ENCODE measurements at places on chromosomes 13 and 19.

GRCh38 chr13:109844396-109844795 lies 58.0 kb upstream of the IRS2 start:
- DNase-seq = peak; percentile 31

- no peak for DNase-seq
Observed at GRCh38 chr19:7442423-7442822, 46.4 kb downstream of the PEX11G start.

- DNase-seq = no peak
Observed at GRCh38 chr19:42216653-42217519, 591 bp downstream of the DEDD2 start.

DNA sequence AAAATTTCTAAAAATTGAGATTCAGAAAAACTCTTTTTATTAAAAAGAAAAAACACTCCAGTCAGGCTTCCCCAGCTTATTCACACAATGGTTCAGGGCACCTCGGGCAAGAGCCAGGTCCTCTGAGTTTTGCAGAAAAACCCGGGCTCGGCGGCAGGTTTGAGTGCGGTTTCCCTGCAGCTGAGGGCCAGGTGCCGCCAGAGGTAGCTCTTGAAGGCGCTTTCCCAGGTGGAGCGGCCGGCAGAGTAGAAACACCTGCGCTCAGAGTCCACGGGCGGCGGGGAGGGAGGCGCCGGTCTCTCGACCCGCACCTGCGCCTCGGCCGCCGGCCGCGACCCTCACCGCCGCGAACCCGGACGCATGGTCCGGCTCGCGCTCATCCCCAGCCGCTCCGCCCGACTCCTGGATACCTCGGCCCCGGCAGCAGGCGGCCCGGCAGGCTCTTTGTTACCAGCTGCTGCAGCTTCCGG lies 444 bp downstream of the PROSER1 start:
- DNase-seq = no peak

DNA sequence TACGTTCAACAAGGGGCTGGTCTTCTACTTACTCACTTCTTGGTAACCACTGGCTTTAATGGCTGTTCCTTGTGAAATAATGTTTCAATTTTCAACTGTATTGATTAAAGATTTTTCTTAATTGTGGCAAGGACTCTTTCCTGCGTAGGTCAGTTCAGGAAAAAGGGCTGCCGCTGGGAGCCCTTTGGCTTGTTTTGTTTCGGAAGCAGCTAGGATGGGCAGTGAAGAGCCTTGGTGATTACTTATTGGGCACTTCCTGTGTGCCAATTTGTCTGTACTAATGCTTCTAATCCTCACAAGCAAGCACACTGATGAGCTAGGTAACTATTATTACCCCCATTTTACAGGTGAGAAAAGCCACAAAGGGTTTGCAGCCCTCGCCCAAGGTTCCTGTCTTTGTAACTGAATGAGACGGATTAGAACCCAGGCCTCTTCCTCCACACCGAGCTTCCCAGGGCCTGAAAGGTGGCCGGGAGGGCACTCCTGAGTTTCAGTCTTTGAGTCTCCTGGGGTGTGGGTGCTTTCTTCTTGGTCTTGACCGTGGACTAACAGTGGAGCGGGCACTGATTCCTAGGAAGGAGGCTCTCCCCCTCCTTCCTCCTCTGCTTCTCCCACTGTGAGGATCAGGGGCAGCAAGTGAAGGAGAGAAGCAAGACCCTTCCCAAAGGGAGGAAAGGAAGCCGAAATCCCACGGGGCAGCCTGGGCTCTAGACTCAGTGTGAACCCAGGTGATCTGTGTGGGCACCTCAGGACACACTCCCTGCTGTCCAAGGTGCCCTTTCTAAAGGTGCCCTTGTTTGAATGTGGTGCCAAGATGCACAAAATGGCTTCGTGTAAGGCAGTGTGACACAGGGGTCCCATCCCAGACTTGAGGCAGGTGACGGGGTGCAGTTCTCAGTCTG lies 3.7 kb downstream of the COL4A2 start:
- DNase-seq = no peak

DNA sequence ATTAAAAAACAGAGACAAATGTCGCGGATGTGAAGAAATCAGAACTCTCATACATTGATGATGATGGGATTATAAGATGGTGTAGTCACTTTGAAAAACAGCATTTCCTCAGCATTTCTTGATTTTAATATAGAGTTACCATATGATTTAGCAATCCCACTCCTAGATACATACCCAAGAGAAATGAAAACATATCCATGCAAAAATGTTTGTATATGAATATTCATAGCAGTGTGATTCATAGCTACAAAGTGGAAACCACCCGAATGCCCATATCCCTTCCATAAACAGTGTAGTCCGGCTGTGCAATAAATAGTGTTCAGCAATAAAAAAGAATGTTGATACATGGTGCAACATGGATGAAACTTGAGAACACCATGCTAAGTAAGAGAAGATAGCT lies 44.6 kb downstream of the DPY19L3 start:
- DNase-seq = no peak

DNA sequence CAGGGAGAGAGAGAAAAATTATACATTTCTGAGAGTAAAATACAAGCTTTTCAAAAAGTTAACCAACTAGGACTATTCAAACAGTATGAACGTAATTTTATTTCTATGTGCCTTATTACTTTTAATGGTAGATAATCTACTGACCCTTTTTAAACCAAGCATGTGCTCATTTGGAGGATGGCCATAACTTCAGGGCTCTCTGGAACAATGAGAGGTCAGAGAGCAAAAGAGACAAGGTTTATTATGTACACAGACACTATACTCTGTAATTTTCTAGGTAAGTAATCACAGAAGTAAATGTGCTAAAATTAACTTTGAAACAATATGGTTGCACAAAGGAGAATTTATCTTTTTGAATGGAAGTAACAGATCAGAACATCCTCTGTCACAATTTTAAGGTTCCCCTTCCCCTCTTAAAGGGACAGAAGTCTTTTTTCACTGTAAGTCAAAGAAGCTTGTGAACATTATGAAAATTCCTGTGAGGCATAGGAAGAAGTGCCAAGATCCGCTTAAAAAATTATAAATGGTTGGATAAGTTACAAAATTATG lies 1.0 kb downstream of the POSTN start:
- no peak for DNase-seq

- DNase-seq = no peak
Observed at GRCh38 chr13:76738616-76739015, 147.6 kb downstream of the KCTD12 start.

GRCh38 chr19:29711584-29712132 lies 3.4 kb downstream of the C19orf12 start:
- no peak for DNase-seq
